ENCODE measurements at places on chromosomes 2 and 18.

GRCh38 chr2:119574864-119575263, 30.6 kb downstream of the CFAP221 start:
- DNase-seq = no peak

GRCh38 chr2:193966590-193966989, 1690.4 kb upstream of the SLC39A10 start:
- peak; percentile 72 for DNase-seq

DNA sequence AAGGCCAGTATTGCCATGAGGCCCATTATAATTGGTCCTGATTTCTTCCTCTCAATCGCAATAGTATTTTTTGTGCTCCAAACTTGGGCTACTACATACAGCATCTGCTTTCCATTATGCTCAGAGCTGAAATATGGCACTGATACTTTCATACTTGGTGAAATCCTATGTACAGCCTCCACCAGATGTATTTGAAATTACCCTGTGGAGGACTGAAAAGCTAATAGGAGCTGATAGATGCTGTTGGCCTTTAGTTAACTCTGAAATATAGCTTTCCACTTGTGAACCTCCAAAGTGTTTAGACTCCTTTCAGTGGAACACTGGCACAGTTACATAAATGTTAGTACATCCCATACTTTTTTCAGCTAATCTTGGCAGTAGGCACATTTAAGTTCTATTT, 205.7 kb downstream of the NEDD4L start:
- DNase-seq = no peak

- no peak for DNase-seq
These were observed 31.3 kb downstream of the CNGA3 start for GRCh38 chr2:98377544-98377943.

- DNase-seq = no peak
These were observed 82.4 kb upstream of the CAVIN2 start for GRCh38 chr2:191929288-191929687.

GRCh38 chr2:159202568-159203071, 83.9 kb downstream of the WDSUB1 start:
- DNase-seq = no peak

All from RWPE2 (cell line).